ENCODE measurements at places on chromosomes 5 and 9.

DNA sequence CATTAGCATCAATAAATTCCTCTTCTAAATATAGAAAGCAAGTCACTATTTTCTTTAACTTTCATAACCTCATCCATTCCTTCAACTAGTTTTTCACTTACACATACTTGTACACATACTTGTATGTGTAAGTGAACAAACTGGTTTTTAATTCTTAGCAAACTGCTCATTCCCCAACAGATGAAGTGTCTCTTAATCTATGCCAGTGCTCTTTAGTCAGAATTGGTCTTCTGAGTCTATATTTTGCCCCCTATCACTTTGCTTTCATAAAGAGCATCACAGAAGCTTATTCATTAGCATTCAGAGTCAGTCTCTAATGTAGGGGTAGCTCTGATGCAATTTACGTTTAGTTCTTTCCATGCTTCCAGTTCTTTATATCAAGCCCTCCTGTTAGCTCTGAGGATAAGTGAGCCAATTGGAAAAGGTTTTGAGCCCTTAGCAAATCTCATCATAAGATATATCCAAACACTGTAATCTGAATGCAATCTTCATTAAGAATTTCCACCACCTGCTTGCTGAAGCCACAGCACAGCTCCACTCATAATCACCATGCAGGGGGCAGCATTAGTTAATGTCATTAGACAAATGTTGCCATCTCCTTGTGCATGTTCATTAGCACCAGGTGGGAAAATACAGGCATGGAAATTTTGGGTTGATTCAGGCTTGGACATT, 178.5 kb upstream of the SLC24A2 start:
- no peak for DNase-seq

- no peak for DNase-seq
Measured at GRCh38 chr5:5572976-5573797, 150.7 kb downstream of the ICE1 start.

DNA sequence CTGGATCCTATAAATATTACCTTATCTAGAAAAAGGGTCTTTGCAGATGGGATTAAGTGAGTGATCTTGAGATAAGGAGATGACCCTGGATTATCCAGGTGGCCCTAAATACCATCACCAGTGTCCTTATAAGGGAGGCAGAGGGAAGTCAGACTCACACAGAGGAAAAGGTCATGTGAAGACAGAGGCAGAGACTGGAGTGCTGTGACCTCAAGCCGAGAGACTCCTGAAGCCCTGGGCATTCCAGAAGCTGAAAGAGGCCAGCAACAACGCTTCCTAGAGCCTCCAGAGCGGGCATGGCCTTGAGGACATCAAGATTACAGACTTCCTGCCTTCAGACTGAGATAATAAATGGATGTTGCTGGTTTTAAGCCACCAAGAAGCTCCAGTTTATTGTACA, 118.8 kb downstream of the ATPSCKMT start:
- no peak for DNase-seq

GRCh38 chr9:126298063-126298801, 28.4 kb upstream of the MVB12B start:
- DNase-seq: no peak

DNA sequence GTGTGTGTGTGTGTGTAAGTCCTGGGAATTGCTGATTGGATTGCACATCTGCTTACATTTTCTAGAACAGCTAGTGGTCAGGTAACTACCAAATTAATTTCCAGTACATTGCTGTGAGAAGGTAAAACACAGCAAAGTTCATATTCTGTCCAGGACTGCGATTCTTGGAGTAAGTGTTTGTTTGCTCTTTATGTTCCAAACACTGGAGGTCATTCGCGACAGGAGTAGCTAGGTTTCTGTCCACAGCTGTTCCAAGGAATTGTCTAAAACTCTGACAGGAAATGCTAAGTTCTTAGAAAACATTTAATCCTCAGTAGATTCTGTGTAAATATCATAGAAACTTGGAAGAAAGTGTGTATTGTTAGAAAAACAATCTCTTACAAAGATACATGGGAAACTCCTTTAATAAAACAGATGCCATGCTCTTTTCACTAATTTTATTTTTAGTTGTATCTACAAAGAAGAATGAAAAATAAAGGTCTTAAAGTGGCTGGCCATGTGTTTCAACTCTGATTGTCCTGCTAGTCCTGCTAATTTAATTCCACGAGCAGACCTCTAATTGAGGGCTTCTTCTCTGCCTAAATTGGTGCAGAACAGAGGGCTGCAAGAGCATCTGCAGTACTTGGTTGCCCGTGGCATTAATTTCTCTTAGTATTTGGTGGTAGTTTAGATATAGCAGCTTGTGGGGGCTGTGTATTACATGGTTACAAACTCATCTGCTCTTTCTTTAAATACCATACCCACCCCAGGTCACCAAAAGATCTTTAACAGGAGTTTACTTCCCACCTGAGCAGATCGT, 464.5 kb downstream of the RASEF start:
- DNase-seq: no peak

- DNase-seq: no peak
Measured at GRCh38 chr9:130078547-130078946, 24.8 kb downstream of the GPR107 start.
